Stimulated activated CD8-positive, alpha-beta memory T cell treated with anti-CD3 and anti-CD28 coated beads, Interleukin-4, amount 100 ng/mL, for 4 hours (primary cell): ENCODE measurements at places on chromosomes 2 and 18.

- DNase-seq = no peak
These were observed 85.7 kb downstream of the CEP192 start for GRCh38 chr18:13076886-13077285.

DNA sequence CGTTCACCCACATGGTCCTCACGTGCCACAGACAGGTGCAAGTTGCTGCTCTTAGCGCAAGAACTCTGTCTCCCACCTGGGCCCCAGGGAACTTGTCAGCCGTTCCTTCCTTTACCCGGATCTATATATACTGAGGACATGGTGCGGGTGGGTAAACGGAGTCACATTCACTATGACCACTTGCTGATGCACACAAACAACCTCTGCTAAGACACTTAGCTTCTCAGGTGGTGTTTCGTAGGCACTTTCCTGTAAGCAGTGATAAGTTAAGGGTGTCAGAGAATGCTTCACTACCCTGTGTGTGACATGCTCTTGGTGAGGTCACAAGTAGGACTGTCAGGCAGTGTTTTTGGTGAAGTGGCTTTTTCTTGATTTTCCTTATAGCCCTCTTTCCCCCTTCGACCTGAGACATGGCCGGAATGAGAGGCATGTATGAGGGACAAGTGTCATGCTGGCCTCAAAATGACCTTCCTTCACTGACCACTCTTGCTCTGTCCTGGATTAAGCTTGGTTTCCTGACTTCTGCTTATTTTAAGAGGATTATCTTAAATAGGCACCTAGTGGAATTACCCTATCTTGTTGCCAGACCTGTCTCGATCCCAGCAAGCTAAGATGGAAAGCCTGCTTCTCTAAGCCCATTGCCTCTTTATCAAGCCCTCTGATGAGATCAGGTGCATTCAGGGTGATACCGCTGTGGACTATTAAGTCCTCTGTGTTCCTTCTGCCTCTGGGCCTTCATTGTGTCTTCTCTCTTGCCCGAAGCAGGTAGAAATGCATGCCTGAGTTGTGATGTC, 97.1 kb upstream of the CELF4 start:
- no peak for DNase-seq

- DNase-seq = no peak
These were observed 56.2 kb upstream of the RAB27B start for GRCh38 chr18:54772056-54772455.

GRCh38 chr2:176189681-176190641, 1.5 kb downstream of the HOXD1 start:
- DNase-seq = no peak

- no peak for DNase-seq
These were observed 6.8 kb upstream of the NR4A2 start for GRCh38 chr2:156339110-156339847.

- DNase-seq = no peak
These were observed 5.9 kb downstream of the GYPC start for GRCh38 chr2:126661702-126662500.
